ENCODE measurements at places on chromosomes 4 and X. TPM values are rescaled to one million over a fixed set of nuclear protein-coding genes. Genes with fewer than 3 reads are reported as not detected.

DNA sequence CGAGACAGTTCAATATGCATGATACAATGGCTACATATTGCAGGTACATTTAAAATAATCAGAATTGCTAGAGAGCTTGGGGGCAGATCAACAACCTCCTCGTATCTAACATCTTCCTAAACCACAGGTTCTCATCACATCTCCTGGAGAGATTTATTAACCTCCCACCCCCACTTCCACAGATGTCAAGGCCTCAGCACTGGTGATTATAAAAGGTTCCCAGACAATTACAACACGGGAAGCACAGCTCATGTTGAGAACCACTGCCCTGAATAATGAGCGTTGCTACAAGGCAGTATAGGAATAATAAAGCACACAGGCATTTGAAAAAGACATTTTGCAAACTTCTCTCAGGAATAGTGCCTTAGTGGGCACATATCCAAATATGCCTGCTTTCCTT lies 42.8 kb downstream of the ELOVL6 start:
- no peaks in the 10 kb centered on the region for H3K36me3 ChIP-seq
- no peak for DNase-seq
- H3K4me3 ChIP-seq: no peak overlapping the region
- peaks cover 5% of the 10 kb centered on the region for H3K4me1 ChIP-seq

ENOPH1 gene
- total RNA-seq: 29.1 TPM

DNA sequence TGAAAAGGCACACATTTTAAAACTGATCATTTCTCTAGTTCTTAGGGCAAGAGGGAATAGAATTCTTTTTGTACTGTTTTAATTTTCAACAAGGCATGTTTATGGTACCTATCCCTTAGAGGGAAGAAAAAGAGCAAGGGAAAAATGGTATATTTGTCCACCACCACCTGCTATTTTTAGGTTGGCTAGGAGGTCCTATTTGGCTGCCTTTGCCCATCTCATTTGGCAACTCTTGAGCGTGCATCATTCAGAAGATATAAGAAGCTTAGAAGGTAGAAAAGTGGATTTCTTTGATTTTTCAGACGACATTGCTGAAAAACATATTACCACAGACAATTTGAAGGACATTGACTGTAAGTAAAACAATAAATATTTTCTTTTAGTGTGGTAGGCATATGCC lies 69.0 kb downstream of the DCK start:
- H3K36me3 ChIP-seq: no peaks in the 10 kb centered on the region
- DNase-seq: no peak
- H3K4me1 ChIP-seq: no peaks in the 10 kb centered on the region
- H3K27me3 ChIP-seq: no peaks in the 10 kb centered on the region
- no peak overlapping the region for H3K4me3 ChIP-seq

- H3K36me3 ChIP-seq: peaks cover 60% of the 10 kb centered on the region
- no peak for DNase-seq
- no peaks in the 10 kb centered on the region for H3K27me3 ChIP-seq
- H3K27ac ChIP-seq: no peak overlapping the region
- no peak overlapping the region for H3K4me3 ChIP-seq
Observed at GRCh38 chrX:65740909-65741308, 73.5 kb downstream of the MSN start.

MAGEB10 gene
- not detected for total RNA-seq

DNA sequence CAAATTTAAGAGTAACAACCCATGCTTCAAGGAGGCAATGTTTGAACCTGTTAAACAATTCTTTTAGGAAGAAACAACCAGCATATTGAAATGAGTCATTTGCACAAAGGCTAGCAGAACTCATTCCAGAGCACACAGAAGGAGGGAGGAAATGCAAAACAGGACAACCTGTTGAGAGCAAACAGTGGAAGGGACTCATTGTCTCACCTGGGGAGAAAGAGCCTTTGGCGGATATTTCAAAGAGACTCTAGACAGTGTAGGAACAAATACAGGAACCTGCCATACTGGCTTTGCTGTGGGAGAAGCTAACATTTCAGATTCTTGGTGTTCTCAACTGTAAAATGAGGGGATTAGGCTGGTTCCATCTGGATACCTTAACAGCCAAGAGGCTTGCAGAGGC lies 14.8 kb upstream of the RASGEF1B start:
- no peak for DNase-seq
- H3K4me3 ChIP-seq: no peak overlapping the region
- H3K27me3 ChIP-seq: no peaks in the 10 kb centered on the region
- H3K36me3 ChIP-seq: no peaks in the 10 kb centered on the region
- no peak overlapping the region for H3K27ac ChIP-seq

- peaks cover 2% of the 10 kb centered on the region for H3K27me3 ChIP-seq
- H3K4me1 ChIP-seq: peaks cover 19% of the 10 kb centered on the region
- DNase-seq: peak; percentile 54
- H3K27ac ChIP-seq: peak within 1 kb of the TSS; percentile 48
- peak within 1 kb of the TSS; percentile 77 for H3K4me3 ChIP-seq
Observed at GRCh38 chr4:83334425-83335241, at the start of gene HPSE. Gene HPSE, minus strand, starts transcription at chr4:83334848. Its CDS starts 66 bp downstream, at chr4:83334782.

- H3K27ac ChIP-seq: no peak overlapping the region
- no peaks in the 10 kb centered on the region for H3K4me1 ChIP-seq
- no peaks in the 10 kb centered on the region for H3K27me3 ChIP-seq
- H3K4me3 ChIP-seq: no peak overlapping the region
- DNase-seq: no peak
Observed at GRCh38 chr4:126701756-126702155, 931.0 kb upstream of the INTU start.

PRAF2 gene
- total RNA-seq: 34.5 TPM

RBM46 gene
- total RNA-seq: not detected

ANK2 gene
- total RNA-seq: not detected

- no peak overlapping the region for H3K4me3 ChIP-seq
- no peak overlapping the region for H3K27ac ChIP-seq
- no peaks in the 10 kb centered on the region for H3K4me1 ChIP-seq
- no peaks in the 10 kb centered on the region for H3K27me3 ChIP-seq
- no peak for DNase-seq
Observed at GRCh38 chr4:172927096-172927814, 241.4 kb upstream of the GALNT7 start.

ARAP2 gene
- 41.2 TPM for total RNA-seq

GRCh38 chr4:188130355-188130754 lies 8.9 kb upstream of the TRIML1 start:
- no peak for DNase-seq
- H3K4me3 ChIP-seq: no peak overlapping the region
- H3K27ac ChIP-seq: no peak overlapping the region
- H3K4me1 ChIP-seq: no peaks in the 10 kb centered on the region

- no peak overlapping the region for H3K4me3 ChIP-seq
- no peak overlapping the region for H3K27ac ChIP-seq
- no peaks in the 10 kb centered on the region for H3K36me3 ChIP-seq
- no peaks in the 10 kb centered on the region for H3K27me3 ChIP-seq
- DNase-seq: no peak
Observed at GRCh38 chrX:77937291-77937690, 26.8 kb downstream of the ATP7A start.

- no peak overlapping the region for H3K27ac ChIP-seq
- no peaks in the 10 kb centered on the region for H3K27me3 ChIP-seq
- H3K4me1 ChIP-seq: no peaks in the 10 kb centered on the region
- peaks cover 41% of the 10 kb centered on the region for H3K36me3 ChIP-seq
- H3K4me3 ChIP-seq: no peak overlapping the region
- DNase-seq: no peak
Observed at GRCh38 chrX:16855363-16856075, 14.6 kb downstream of the RBBP7 start.

SUPT20HL2 gene
- total RNA-seq: not detected

GPR34 gene
- total RNA-seq: 0.30 TPM
